Mesenteric fat pad (tissue), 1 donor: ENCODE measurements at places on chromosomes 16 and 17. TPM values are rescaled to one million over a fixed set of nuclear protein-coding genes. Genes with fewer than 3 reads are reported as not detected.

JUP gene
- total RNA-seq: 16.2 TPM

VWA3A gene
- 0.55 TPM for total RNA-seq

DOC2B gene
- total RNA-seq: 41.5 TPM

ZNF207 gene
- 157 TPM for total RNA-seq

TP53TG3B gene
- not detected for total RNA-seq

DHX58 gene
- total RNA-seq: 13.2 TPM

SLC16A13 gene
- 2.9 TPM for total RNA-seq

ABCC1 gene
- total RNA-seq: 42.8 TPM

GAS2L2 gene
- total RNA-seq: 1.2 TPM

GRCh38 chr17:68782789-68783188 lies 172.4 kb downstream of the ABCA8 start:
- DNase-seq: no peak

- DNase-seq: no peak
These were observed 46.0 kb downstream of the HS3ST2 start for GRCh38 chr16:22859925-22860324.

- DNase-seq: no peak
These were observed 62.0 kb downstream of the TTC19 start for GRCh38 chr17:16061631-16062030.

GRCh38 chr17:45093444-45094110 lies 32.5 kb downstream of the NMT1 start:
- DNase-seq: no peak

GRCh38 chr16:48538746-48539484 lies 71.1 kb downstream of the N4BP1 start:
- no peak for DNase-seq

- peak; percentile 92 for DNase-seq
These were observed 2.8 kb upstream of the UBTF start for GRCh38 chr17:44222112-44222869.

- DNase-seq: no peak
These were observed 96.4 kb upstream of the NOG start for GRCh38 chr17:56497132-56497531.

GRCh38 chr17:70040336-70040735 lies 34.7 kb upstream of the KCNJ16 start:
- DNase-seq: no peak

GRCh38 chr17:7852262-7852670 lies 2.6 kb upstream of the TMEM88 start:
- no peak for DNase-seq
